ENCODE measurements at places on chromosomes 13 and 19.

DNA sequence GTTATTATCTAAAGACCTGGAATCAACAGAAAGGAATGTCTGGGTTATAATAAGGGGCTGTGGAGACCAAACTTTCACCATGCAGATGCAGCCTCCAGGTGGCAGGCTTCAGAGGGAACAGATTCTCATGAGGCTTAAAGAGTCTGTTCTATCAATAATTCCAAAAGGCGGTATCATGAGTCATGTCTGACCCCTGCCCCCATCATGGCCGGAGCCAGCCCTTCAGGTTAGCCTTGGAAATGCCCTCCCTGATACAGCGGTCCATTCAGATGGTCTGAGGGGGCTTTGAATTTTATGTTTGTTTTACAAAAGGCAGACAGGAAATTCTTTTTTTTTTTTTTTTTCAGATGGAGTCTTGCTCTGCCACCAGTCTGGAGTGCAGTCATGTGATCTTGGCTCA lies 21.7 kb upstream of the LAMP1 start:
- DNase-seq, result peak; percentile 31

DNA sequence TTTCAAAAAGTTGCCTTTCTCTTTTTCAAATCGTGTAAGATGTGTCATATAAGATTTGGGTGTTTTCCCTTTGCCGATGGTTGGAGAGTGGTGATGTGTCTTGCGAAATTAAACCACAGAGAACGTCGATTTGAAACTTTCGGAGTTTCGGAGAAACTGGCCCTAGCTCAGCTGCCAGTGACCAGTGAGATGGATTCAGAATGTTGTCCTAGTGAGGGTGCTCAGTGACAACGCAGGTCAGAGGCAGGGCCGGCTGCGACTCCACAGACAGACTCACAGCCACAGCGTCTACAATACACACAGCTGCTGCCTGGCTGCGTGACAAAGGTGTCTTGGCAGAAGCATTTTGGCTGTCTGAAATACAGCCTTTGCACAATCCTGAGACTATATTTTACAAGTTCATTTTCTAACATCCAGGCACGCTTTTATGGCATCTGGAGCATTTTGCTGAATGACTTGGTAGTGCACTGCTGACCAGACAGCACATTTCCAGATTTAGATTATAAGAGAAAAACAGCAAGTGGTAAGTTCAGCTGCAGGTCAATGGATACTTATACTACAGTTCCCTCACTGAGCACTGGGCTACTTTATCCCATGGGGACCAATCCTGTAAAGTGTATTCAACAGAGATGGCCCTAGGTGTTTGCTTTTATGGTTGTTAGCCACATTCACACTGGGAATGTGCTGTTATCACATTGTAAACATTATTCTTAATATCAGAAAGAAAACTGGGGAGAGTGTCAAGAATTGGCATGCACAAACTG lies 207.5 kb downstream of the KCNRG start:
- no peak for DNase-seq

DNA sequence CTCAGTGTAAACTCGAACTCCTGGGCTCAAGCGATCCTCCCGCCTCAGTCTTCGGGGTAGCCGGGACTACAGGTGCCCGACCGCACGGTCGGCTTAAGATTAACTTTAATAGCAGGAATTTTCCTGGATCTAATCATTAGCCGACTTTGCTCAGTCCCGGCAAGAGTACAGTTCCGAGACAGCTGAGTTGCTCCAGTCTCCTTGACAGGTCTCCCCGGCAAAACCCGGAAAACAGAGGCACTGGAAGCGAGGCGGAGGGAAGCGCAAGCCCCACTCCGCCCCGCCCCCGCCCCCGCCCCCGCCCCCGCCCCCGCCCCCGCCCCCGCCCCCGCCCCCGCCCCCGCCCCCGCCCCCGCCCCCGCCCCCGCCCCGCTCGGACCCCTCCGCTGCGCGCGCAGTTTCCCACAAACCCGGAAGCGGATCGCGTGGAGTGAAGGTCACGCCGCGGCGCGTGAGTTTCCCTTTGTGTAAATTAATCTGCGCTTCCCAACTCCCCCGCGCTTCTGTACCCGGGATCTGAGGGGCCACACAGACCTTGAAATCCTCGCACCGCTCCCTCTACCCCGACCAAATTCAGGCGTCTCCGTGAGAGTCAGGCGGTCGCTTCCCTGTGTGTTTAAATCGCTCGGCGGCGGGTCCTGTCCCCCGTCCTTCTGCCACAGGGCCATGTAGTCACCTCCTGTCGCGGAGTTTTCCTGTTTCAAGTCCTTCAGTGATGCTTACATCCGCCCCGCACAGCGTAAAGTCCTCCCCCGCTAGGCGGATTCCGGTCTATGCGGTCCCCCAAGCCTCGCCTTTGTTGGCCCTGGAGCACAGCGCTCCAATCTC lies at the start of gene ZNF480:
Gene ZNF480 (plus strand): TSS at position 397 of the 828 bp plus-strand sequence. CDS start 3,244 bp downstream, outside the sequence.
- DNase-seq, result peak; percentile 79

- DNase-seq, result no peak
Measured at GRCh38 chr13:78098249-78098648, 179.6 kb upstream of the EDNRB start.

DNA sequence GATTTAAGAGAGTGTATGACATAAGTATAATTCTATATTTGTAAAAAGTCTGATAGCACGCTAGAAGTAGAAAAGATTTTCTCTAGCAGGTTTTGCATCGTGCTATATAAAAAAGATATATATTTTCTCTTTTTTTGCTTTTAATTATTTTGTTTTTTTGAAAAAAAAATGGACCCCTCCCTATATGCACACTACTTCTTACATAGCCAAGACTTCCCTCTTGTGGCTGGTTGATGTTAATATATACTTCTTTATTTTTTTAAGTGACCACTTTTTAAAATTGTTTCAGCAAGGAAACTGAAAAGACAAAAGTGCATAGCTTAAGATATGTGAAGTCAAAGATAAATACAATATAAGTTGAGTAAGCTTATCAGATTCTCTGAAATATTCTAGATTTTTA lies 1202.8 kb downstream of the DIAPH3 start:
- no peak for DNase-seq

- DNase-seq, result no peak
Measured at GRCh38 chr13:60121337-60121687, 42.4 kb downstream of the DIAPH3 start.

DNA sequence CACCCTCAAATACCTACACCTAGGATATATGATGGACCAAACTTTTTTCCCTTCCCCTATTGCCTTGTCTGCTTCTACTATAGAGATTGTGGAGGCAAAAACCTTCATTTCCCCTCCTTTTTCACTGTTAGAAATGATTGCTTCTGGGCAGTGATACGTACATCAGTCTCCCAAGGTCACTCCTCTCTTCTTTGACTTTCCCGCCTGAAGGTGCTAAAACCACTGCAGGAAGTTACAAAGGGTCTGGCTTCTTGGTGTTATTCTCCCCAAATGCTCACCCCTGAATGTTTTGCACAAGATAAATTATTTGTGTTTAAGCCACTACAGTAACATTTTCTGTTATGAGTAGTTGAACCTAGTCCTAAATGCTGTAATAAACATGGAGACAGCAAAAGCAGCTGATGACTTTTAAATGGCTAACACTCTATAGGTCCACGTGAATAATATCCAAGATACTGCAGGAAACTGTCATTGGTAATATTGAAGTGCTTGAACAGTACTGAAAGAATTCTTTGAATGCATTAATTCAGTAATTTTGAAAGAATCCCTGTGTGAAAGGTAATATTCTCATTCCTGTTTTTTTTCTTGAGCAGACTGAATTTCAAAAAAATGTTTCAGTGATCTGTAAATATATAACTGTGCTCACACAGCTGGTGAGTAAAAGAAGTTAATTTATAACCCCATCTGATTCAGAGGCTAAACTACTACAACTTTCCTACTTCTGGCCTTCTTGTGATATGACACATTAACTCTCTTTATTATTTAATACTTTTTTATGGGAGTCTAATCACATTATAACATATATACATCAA lies 865.1 kb downstream of the EFNB2 start:
- peak; percentile 24 for DNase-seq

DNA sequence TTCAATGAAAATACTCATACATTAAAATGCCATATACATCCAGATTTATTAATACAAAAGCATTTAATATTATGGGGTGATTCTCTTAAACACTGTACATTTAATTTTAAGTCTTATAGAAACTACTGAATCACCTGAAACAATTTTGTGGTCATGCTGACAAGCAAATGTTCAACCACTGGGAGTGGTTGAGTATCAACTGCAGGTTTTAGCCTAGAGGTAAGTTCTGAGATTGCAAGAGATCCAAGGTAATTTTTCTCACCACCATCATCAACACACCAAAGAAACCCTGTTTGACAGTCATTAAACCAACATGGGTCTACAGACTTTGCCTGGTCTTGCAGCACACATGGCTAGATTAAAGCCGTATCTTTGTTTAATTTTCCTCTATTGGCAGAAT lies 196.3 kb downstream of the LHFPL6 start:
- DNase-seq, result no peak

Measured in left kidney (tissue), 8 donors.